ENCODE measurements at places on chromosomes 4 and X.

- DNase-seq, result no peak
Measured at GRCh38 chrX:7334253-7334935, 186.4 kb upstream of the PUDP start.

DNA sequence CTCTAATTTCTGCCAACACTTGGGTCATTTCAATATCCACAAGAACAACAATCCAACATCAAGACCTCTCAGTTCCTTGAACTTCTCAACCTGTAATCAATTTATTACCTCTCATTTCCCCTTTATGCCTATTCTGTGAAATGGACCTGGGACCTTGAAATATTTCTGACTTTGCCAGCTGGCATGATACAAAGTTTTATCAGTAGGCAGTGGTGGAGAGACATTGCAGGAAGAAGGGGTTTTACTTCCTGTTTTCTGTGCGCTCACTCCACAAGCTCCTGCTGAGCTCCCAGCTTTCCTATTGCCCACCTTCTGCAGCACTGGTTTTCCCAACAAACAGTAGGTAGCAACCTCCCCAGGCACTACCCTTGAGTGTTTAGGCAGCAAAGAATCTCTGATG, 3.5 kb upstream of the ARHGEF6 start:
- no peak for DNase-seq

DNA sequence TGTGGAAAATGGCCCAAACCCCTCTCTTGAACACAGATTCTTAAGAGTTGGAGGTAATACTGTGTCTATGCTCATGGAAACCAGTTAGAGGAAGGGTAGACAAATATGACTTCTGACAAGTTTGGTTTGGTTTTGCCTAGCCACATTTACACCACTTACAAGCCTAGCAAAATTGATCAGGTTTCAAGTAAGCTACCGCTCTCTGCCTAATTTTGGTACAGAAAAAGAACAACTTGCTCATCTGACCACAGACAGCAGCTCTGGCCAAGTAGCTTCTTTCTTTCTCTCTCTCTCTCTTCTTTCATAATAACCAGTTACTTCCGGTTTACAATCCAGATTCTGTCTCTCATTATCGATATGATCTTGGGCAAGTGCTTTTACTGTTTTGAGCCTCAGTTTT, 260.0 kb downstream of the GLUD2 start:
- no peak for DNase-seq

- no peak for DNase-seq
Measured at GRCh38 chr4:188194421-188194820, 55.2 kb downstream of the TRIML1 start.

- no peak for DNase-seq
Measured at GRCh38 chr4:25843340-25844097, 19.3 kb downstream of the SEL1L3 start.

- no peak for DNase-seq
Measured at GRCh38 chrX:53373307-53373706, 49.1 kb downstream of the SMC1A start.

- DNase-seq, result no peak
Measured at GRCh38 chrX:43728966-43729365, 72.9 kb downstream of the MAOA start.

GRCh38 chrX:16469870-16470269, 180.1 kb upstream of the S100G start:
- no peak for DNase-seq

GRCh38 chr4:137266511-137266910, 265.8 kb downstream of the PCDH18 start:
- DNase-seq, result no peak

DNA sequence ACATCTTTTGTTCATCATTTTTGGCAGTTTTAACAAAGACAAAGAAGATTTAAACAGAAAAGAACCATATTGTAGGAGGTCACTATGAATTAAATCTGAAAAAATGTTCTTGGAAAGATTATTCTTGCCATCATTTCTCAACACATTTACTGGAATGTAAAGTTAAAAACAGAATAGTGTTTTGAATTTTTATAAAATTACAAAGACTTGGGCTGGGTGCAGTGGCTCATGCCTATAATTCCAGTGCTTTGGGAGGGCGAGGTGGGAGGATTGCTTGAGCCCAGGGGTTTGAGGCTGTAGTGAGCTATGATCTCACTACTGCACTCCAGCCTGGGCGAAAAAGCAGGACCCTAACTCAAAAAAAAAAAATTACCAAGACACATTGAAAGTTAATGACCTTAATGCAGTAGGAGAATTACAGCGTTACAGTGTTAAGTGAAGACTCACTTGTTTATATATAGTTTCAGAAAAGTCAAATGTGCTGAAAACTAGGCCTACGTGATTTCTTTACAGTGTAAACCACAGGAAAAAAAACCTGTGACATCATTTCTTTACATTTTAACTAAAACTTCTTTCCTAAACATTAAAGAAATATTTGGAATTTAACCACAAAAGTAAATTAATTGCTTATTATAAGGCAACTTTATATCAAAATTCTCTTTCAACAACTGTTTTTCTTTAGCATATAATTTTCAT, 7.9 kb downstream of the FAM13A start:
- DNase-seq, result no peak

DNA sequence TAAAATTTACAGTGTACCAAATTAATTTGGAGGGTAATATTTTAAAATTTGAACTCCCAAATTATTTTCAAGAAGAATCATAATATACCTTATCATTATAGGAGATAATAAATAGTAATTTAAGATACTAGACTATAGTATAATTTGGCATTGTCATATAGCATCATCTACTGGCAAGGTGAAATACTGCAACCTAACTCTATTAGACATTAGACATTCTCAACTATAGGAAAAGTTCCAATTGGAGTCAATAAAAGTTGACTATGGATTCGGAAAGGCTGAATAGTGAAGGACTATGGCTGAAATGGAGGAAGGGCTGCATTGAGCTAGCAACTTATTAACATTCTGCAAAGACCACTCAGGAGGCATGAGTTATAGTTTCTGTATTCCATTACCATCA, 113.0 kb downstream of the PRDM5 start:
- DNase-seq, result no peak

- no peak for DNase-seq
Measured at GRCh38 chrX:53133400-53133799, 39.5 kb downstream of the KANTR start.

DNA sequence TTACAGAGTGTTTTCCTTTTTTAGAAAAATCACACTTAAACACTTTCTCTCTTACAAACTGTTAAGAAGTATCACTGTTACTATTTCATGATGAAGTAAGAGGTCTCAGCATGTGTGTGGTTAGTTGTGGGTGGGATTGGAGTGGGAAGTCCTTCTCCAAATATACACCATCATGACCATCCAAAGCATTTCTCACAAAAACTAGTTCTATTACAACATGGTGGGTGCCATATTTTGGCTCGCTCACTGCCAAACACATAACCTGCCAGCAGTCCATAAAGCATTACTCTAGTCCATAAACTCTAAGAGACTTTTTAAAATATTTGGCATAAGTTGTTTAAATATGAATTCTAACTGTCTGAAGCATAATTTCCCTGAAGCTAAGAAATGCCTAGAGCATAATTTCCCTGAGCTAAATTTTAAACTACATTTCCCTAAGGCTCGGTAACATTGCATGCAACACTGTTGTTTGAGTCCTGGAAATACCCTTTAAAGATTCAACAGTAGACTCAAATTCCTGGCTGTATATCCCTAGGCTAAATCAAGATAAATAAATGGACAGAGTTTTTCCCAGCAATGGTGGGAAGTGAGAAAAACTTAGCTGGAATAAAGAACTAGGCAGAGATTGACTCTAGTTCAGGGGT, 415.0 kb upstream of the INTU start:
- no peak for DNase-seq

DNA sequence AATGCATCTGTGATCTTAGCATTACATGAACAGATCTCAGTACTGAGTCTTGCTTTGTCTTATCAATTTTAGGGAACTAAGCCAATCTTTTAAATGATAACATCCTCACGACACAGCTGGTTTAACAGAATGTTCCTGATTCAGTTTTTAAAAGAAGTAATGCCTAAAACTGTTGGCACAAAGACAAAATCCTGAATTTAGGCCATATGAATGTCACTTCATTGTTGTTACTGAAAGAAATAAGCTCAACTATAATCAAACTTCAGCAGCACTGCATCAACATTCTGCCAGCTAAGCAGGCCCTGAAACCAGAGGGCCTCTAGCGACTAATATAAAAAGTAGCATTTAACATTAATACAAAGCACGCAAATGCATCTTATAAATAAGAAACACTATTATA, 130.6 kb downstream of the FRYL start:
- no peak for DNase-seq

DNA sequence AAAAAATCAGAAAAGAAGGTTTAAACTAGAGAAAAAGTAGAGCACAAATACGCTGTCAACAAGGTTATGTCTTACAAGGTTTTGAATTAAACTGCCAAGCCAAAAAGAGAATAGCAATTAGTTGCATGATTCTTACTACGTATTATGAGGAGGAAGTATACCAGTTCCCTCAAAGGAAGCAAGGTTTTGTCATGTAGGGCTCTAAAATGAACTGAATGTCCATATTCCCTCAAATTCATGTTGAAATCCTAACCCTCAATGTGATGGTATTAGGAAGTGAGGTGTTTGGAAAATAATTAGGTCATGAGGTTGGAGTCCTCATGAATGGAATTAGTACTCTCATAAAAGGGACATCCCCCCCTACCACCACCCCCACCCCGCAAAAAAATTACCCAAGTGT, 201.0 kb downstream of the FBXW7 start:
- DNase-seq, result no peak
